ENCODE measurements at places on chromosomes 6 and 20.

GRCh38 chr6:16752206-16752866 lies 8.9 kb downstream of the ATXN1 start:
- no peak for DNase-seq

DNA sequence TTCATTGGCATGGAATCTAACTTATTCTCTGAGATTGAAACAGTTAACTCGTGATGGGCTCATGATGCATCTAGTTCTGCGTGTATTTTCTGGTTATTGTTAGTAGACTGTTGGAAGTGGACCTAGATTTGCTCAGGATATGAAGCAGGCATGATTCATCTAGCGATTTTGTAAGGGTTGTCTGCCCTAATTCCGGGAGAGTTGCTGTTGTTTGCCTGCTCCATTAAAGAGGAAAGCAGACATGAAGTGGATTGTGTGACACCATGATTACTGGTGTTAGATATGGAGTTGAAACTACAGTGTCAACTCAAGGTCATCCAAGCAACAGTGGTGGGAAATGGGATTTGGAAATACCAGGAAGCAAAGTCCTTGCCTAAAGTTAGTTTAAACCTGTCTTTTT lies 41.0 kb downstream of the SOX4 start:
- DNase-seq = no peak

DNA sequence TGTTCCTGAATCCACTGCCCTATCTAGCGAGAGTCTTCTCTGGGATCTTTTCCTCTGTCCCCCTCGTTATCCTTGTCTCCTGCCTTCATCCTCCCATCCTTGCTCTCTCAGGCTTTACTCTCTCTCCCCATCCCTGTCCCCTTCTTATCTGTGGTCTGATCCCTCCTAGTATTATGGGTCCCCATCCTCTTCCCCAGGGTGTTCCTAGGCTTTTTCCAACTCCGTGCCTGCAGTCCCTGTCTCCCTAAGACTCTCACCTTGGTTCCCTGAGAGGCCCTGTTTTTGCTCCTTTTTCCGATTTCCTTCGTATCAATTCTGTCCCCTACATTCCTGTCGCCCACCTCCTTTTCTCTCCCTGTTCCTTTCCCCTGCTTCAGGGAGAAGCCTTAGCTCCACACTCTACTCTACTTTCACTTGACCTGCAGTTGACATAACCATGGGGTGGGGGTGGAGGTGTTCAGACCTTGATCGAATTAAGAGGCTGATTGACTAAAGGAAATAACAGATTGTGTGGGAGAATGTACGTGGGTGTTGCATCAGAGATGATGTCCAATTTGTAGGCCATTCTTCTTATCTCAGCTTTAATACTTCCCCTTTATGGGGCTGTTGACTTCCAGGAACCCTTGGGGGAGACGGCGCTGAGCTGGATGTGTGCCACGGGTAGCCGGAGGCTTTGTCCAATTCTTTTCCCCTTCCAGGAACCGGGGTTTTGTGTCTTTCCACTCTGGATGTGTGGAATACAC lies 905 bp downstream of the PPARD start:
- no peak for DNase-seq

GRCh38 chr6:43884652-43885022 lies 114.6 kb downstream of the VEGFA start:
- no peak for DNase-seq

GRCh38 chr6:157272372-157272771 lies 50.9 kb downstream of the TMEM242 start:
- no peak for DNase-seq

DNA sequence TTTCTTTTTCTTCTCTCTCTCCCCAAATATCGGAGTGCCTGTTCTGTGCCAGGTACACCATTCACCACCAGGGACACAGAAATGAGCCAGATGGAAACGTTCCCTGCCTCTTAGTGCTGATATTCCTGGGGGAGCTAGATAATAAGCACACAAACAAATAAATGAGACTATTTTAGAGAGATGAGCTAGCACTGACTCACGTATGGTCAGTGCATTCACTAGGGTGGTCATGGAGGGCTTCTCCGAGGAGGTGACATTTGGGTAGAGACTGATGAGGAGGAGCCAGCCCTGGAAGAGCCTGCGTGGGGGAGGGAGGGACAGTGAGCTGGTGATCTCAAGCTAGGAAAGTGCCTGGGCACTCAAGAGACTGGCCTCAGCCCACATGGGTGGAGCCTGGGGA lies 252.3 kb upstream of the KCNG1 start:
- DNase-seq = no peak

GRCh38 chr20:17518339-17519052 lies 12.7 kb downstream of the BFSP1 start:
- no peak for DNase-seq

- no peak for DNase-seq
Measured at GRCh38 chr6:33252759-33253158, 18.9 kb downstream of the VPS52 start.

- DNase-seq = no peak
Measured at GRCh38 chr6:56314683-56315523, 67.5 kb upstream of the COL21A1 start.

- no peak for DNase-seq
Measured at GRCh38 chr6:149246691-149247384, 70.7 kb upstream of the TAB2 start.

All from stimulated activated CD4-positive, alpha-beta T cell treated with anti-CD3 and anti-CD28 coated beads, TNF-alpha, amount 100 ng/mL, for 24 hours (primary cell).